Astrocyte (in vitro differentiated cells and primary cell): ENCODE measurements at places on chromosomes 5 and 9. TPM values are rescaled to one million over a fixed set of nuclear protein-coding genes. Genes with fewer than 3 reads are reported as not detected.

Gene PLGRKT
- 10.6 and 14.7 TPM in 2 replicates for total RNA-seq

Gene SPINK1
- not detected in 2 replicates for total RNA-seq

Gene IL9
- not detected in 2 replicates for total RNA-seq

Gene MRPL22
- 41.7 and 49.1 TPM in 2 replicates for total RNA-seq

Gene MSMP
- not detected in 2 replicates for total RNA-seq

Gene STC2
- total RNA-seq: 164 and 206 TPM in 2 replicates

Gene CCDC192
- not detected in 2 replicates for total RNA-seq

Gene TMEM174
- total RNA-seq: not detected in 2 replicates

DNA sequence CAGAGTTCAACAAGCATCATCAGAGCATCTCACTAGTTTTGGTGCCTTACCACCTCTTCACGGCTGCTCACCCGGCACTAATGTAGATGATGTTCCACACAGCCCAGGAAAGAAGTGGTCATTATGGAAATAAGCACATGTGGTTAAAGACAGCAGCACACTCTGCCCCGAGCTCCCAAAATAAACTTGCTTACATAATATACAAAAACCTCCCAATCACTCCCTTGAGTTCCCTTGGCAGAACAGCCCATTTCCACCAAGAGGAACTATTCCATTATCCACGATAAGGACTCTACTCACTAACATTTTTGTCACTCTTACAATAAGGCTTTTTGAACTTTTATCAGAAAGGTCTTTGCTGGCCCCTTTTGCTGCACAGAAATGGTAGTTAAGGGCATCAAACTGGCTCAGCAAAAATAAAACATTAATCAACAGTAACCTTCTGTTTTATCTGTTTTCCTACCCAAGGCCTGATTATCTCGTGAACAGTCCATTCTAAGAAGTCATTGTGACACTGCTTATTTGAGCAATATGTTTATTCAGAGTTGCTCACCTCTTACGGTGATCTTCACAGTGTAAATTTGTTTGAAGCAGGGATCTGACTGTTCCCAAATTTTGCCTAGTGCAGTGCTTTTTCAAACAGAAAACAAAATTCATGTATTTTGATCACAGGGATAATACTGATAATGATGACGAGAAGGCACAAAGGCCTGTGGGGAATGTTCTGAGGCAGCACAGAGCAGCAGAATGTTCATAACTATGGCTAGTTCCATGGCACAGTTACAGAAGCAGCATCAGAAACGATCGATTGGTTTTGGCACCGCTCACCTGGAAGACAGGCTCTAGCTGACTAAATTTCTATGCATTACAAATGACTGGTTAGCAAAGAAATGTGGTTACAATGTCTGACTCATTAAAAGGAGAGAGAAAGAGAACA is 399.8 kb upstream of the PIK3R1 start:
- DNase-seq: peak; percentile 93

GRCh38 chr9:92652461-92652860 is 17.5 kb downstream of the IPPK start:
- no peak for DNase-seq

DNA sequence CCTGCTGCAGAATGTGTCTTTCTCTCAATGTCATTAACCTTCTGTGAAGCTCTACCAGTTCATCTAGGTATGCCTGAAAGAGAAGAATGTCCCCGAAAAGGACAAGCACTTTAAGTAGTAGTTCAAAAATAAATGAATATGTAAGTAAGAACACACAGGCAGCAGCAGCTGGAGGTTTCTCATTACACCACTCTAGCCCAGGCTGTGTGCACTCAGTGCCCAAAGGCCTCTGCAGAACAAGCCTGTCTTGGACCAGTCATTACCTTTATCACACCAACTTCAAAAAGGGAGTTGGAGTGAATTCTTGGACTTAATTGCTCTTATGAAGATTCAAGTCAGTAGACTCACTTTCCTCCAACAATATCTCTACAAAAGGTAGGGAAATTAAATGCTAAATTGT is 268.8 kb downstream of the MLLT3 start:
- DNase-seq: no peak

GRCh38 chr9:87499424-87500017 is 1.9 kb downstream of the DAPK1 start:
- no peak for DNase-seq

DNA sequence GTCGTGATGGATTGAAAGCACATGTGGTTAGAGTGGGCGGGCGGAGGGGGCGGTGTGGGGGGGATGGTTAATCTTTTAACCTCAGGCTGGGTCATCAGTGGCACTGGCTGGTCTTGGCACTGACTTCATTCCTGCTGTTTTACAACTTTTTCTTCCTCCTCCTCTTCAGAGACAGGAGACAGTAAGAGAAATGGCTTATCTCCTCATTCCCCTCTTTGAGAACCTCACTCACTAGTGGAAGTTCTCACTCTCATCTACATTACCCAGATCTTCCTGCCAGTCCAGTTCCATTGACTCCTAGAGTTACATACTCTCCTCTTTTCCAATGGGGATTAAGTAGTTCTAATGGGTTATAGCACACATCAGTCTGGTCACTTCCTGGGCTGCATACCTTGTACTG is 42.3 kb upstream of the PPP1R26 start:
- DNase-seq: no peak

- peak; percentile 35 for DNase-seq
Observed at GRCh38 chr9:37412431-37413151, 9.9 kb upstream of the GRHPR start.
